ENCODE measurements at places on chromosomes 4 and X.

GRCh38 chr4:55973650-55974049, 24.9 kb downstream of the CEP135 start:
- DNase-seq: no peak

- DNase-seq: no peak
Measured at GRCh38 chr4:119580293-119580692, 48.3 kb downstream of the PDE5A start.

DNA sequence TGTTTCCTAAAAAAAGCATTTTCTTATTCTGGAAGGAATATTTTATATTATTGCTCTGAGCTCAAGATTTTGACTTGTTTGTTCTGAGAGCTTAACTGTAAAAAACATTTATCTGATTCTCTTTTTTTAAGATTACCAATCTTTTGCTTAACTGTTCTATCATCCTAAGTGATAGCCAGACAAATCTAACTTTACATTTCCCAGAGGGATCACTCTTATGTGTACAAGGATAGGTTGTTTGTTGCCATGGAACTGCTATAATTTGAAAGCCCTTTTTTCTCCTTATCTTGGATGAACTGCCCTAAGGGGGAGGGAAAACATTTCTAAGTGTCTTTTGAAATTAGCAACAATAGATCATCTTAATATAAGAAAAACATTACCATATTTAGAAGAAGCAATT, 494.7 kb downstream of the TRAM1L1 start:
- no peak for DNase-seq

DNA sequence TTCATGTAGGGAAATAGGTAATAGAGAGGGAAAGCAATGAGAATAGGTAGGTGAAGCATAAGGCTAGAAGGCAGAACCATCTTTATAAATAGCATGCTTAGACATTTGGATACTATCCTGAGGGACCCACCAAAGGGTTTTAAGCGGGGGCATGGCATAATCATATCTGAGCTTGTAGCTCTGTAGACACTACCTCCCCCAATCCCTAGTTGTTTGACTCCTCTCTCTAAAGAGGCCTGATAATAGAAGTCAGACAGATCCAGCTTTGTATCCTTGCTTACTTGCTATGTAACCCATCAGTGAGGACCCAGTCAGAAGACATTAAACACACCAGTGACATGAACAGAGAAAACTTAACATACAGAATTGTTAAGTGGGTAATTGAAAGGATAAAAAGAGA, 58.7 kb downstream of the SCFD2 start:
- no peak for DNase-seq

- DNase-seq: no peak
Measured at GRCh38 chr4:132275583-132276121, 873.4 kb upstream of the PCDH10 start.
